ENCODE measurements at places on chromosomes 3 and 15. TPM values are rescaled to one million over a fixed set of nuclear protein-coding genes. Genes with fewer than 3 reads are reported as not detected.
A peak's percentile ranks its signal among the peaks of the same experiment; 100 is the strongest.

The CCDC13 gene
- total RNA-seq = not detected

The NR2E3 gene
- total RNA-seq = not detected

The ALPK3 gene
- total RNA-seq = 0.05 TPM

The SLC9C1 gene
- total RNA-seq = not detected

The TUSC7 gene
- not detected for total RNA-seq

The FANCD2OS gene
- not detected for total RNA-seq

The AP3B2 gene
- total RNA-seq = 0.37 TPM

The UBA7 gene
- 97.7 TPM for total RNA-seq

The NRROS gene
- total RNA-seq = 9.2 TPM

The TXNRD3 gene
- total RNA-seq = 3.1 TPM

The CNTN4 gene
- total RNA-seq = not detected

The VILL gene
- total RNA-seq = 13.7 TPM

GRCh38 chr3:144221761-144222160 is 250.1 kb downstream of the DIPK2A start:
- no peak overlapping the region for H3K4me3 ChIP-seq
- H3K27ac ChIP-seq = no peak overlapping the region
- H3K36me3 ChIP-seq = no peaks in the 10 kb centered on the region
- DNase-seq = no peak
- H3K4me1 ChIP-seq = no peaks in the 10 kb centered on the region

DNA sequence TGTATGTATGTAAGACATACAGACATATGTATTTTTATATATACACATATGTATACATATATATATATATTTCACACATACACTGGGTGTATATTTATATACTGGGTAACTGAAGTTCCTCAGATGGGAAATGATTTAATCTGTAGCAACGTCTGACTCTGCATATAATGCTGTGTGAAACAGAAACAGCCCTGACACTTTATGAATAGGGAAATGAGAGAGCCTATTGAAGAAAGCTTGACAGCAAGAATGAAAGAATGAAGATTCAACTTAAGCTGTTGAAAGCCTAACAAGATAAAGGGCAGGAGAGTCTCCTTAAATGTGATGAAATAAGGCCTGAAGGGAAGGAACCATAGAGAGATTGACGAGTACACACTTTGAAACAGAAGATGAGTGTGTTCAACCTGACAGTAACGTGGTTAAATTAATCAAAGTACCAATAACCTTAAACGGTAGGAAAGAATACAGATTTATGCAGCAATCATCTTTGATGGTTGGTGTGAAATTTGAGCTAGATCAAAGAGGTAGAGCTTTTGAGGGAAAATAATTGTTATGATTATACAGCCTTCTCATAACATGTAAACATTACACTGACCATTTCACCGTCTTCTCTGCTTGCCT is 169.9 kb downstream of the MECOM start:
- no peak overlapping the region for H3K4me3 ChIP-seq
- no peaks in the 10 kb centered on the region for H3K4me1 ChIP-seq
- DNase-seq = no peak

- H3K4me1 ChIP-seq = peaks cover 23% of the 10 kb centered on the region
- peak overlapping the region; percentile 86 for H3K4me3 ChIP-seq
- peak; percentile 15 for DNase-seq
- H3K27ac ChIP-seq = peak overlapping the region; percentile 86
These were observed 1.6 kb upstream of the PPM1L start for GRCh38 chr3:160754371-160754854.

DNA sequence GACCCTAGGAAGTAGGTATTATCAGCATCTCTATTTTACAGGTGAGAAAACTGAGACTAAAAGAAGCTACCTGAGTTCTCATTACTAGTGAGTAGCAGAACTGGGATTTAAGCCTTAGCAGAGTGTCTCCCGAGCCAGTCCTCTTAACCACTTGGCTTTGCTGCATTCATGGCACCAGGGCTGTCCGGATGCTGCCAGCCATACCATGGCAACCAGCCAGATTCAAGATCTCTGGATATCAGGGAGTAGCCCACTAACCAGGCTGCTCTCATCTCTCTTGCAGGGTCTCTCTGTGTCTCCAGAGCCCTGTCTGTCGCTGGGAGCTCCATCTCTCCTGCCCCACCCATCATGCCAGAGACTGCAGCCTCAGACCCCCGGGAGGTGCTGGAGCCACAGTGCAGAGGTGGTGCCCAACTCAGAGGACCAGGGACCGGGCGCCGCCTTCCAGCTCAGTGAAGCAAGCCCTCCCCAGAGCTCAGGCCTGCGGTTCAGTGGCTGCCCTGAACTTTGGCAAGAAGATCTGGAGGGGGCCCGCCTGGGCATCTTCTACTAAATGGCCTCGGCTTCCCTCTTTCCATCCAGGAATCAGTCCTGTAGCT is 1.7 kb downstream of the MESP2 start:
- H3K27me3 ChIP-seq = peaks cover 12% of the 10 kb centered on the region
- H3K27ac ChIP-seq = no peak overlapping the region
- no peak overlapping the region for H3K4me3 ChIP-seq
- H3K36me3 ChIP-seq = no peaks in the 10 kb centered on the region
- no peak for DNase-seq
- H3K4me1 ChIP-seq = peaks cover 12% of the 10 kb centered on the region

GRCh38 chr3:29771602-29772001 is 490.7 kb downstream of the RBMS3 start:
- H3K27ac ChIP-seq = no peak overlapping the region
- no peaks in the 10 kb centered on the region for H3K27me3 ChIP-seq
- no peaks in the 10 kb centered on the region for H3K36me3 ChIP-seq
- H3K4me1 ChIP-seq = no peaks in the 10 kb centered on the region

GRCh38 chr3:109023656-109024254 is 70.1 kb upstream of the GUCA1C start:
- H3K36me3 ChIP-seq = no peaks in the 10 kb centered on the region
- peaks cover 2% of the 10 kb centered on the region for H3K27me3 ChIP-seq
- no peak overlapping the region for H3K27ac ChIP-seq
- no peak overlapping the region for H3K4me3 ChIP-seq
- peak; percentile 62 for DNase-seq
- no peaks in the 10 kb centered on the region for H3K4me1 ChIP-seq

DNA sequence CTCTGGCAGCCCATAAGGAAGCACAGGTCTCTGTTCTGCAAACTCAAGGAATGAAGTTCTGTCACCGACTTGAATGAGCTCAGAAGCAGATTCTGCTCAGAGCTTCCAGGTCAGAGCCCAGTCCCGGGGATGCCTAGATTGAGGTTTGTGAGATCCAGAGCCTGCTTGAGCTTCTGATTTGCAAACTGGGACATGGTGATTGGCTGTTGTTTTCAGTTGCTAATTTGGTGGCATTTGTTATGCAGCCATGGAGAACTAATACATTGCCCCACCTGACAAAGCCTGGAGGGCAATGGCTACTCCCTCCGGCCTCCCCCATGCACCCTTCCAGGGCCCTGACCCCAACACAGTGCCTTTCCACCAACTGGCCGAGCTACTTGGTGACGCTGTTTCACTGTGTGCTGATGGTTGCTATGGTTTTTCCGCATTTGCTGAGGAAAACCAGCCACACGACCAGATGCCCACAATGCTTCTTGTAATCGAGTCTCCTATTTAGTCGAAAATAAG is 379.5 kb upstream of the ATP10A start:
- no peaks in the 10 kb centered on the region for H3K27me3 ChIP-seq
- no peaks in the 10 kb centered on the region for H3K4me1 ChIP-seq
- no peak overlapping the region for H3K4me3 ChIP-seq
- H3K36me3 ChIP-seq = peaks cover 2% of the 10 kb centered on the region

- H3K27ac ChIP-seq = no peak overlapping the region
- no peak overlapping the region for H3K4me3 ChIP-seq
These were observed 257.1 kb downstream of the TUSC7 start for GRCh38 chr3:116966649-116967048.

DNA sequence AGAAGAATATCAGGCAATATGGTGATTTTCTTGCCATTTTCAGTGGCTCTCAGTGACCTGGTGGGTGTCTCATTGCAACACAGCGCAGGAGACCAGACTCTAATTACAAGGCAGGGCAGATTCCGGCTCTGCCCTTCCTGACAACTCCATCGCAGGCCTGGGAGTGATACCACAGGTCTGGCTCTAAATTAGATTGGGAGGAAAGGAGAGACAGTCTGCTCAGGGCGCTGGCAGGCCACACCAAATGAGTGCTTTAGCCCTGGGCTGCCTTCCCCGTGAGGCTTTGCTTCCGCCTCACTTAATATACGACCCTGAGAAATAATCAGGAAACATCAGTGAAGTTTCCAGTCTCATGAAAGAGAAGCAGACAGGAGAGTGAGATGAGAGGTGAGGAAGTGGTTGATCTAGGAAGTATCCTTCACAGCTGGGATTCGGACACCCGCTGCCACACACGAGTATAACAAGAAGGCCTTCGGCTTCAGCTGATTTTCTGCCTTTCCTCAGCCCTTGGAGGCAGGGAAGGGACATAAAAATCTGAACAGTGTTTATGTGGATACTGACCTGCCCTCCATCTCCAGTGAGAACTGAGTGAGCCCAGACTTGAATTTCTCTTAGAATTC is 73.7 kb upstream of the PROK2 start:
- no peak overlapping the region for H3K27ac ChIP-seq
- H3K27me3 ChIP-seq = peaks cover 9% of the 10 kb centered on the region
- no peaks in the 10 kb centered on the region for H3K36me3 ChIP-seq
- no peak for DNase-seq

- DNase-seq = peak; percentile 33
- H3K27ac ChIP-seq = no peak overlapping the region
- H3K27me3 ChIP-seq = peaks cover 26% of the 10 kb centered on the region
- no peak overlapping the region for H3K4me3 ChIP-seq
These were observed 87.0 kb downstream of the SV2B start for GRCh38 chr15:91186904-91187656.

GRCh38 chr3:39166932-39167532 is 13.6 kb upstream of the CSRNP1 start:
- no peak for DNase-seq
- H3K4me3 ChIP-seq = no peak overlapping the region
- no peaks in the 10 kb centered on the region for H3K36me3 ChIP-seq
- H3K27me3 ChIP-seq = no peaks in the 10 kb centered on the region
- H3K27ac ChIP-seq = peak overlapping the region; percentile 11

GRCh38 chr15:42593143-42593542 is 17.7 kb downstream of the STARD9 start:
- H3K36me3 ChIP-seq = no peaks in the 10 kb centered on the region
- H3K4me3 ChIP-seq = no peak overlapping the region
- DNase-seq = no peak
- H3K27me3 ChIP-seq = no peaks in the 10 kb centered on the region
- no peaks in the 10 kb centered on the region for H3K4me1 ChIP-seq
- H3K27ac ChIP-seq = no peak overlapping the region

GRCh38 chr15:53197426-53197839 is 407.3 kb upstream of the ONECUT1 start:
- H3K4me1 ChIP-seq = no peaks in the 10 kb centered on the region
- peaks cover 29% of the 10 kb centered on the region for H3K27me3 ChIP-seq
- no peak overlapping the region for H3K27ac ChIP-seq
- H3K36me3 ChIP-seq = no peaks in the 10 kb centered on the region
- no peak overlapping the region for H3K4me3 ChIP-seq

DNA sequence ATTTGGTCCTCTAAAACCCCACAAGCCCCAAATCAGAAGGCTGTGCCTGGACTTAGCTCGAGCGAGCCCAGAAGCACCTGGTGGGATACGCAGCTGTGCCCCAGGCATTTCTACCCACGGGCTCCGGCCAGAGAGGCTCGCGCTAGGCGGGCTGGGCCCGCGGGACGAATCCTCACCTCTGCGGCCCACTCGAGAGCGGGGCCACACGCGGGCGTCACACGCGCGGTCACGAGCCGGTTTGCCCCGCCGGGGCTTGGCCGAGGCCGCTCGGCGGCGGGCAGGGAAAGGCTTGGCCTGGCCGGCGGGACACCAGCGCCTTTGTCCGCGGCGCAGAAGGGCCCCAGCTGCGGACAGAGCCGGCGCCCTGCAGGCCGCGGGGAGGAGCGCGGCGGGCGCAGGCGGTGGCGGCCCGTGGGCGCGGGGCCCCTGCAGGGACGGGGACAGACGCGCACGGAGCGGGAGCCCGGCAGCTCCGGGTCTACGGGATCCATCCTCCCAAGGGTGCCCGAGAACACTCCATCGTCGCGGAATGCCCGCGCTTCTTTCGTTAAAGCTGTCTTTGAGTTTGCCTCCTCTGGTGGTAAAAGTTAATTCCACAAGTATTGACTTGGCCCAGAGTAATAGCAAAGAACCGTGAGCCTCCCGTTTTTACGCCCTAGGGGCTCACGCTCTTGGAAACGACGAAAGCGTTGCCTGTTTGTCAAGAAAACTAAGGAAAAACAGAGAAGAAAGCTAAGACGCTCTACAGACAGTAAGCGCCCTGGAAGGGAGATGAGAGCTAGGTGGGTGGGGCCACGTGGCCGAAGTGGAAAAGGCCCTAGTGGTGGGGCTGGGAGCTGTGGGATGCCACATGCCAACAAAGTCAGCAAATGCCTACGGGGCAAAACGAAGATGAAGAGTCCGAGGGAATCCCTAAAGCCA is 26.4 kb downstream of the TYRO3 start:
- H3K36me3 ChIP-seq = no peaks in the 10 kb centered on the region
- peaks cover 23% of the 10 kb centered on the region for H3K27me3 ChIP-seq

- H3K4me1 ChIP-seq = no peaks in the 10 kb centered on the region
- H3K4me3 ChIP-seq = no peak overlapping the region
- no peaks in the 10 kb centered on the region for H3K36me3 ChIP-seq
- peaks cover 2% of the 10 kb centered on the region for H3K27me3 ChIP-seq
- no peak overlapping the region for H3K27ac ChIP-seq
- DNase-seq = no peak
These were observed 56.2 kb upstream of the LEKR1 start for GRCh38 chr3:156769721-156770654.

All from activated naive CD4-positive, alpha-beta T cell treated with anti-CD3 and anti-CD28 coated beads for 36 hours (primary cell).